ENCODE measurements at places on chromosomes 13 and 19. TPM values are rescaled to one million over a fixed set of nuclear protein-coding genes. Genes with fewer than 3 reads are reported as not detected.

Gene ASF1B
- 26.8 TPM for total RNA-seq

Gene METTL21C
- not detected for total RNA-seq

Gene IRGC
- total RNA-seq, result not detected

Gene NXNL1
- not detected for total RNA-seq

Gene RAB20
- 1.3 TPM for total RNA-seq

Gene MUC16
- under 0.01 TPM for total RNA-seq

Gene SLC5A5
- total RNA-seq, result not detected

Gene TUBGCP3
- total RNA-seq, result 29.6 TPM

Gene KLF16
- total RNA-seq, result 9.5 TPM

Gene CEACAM8
- not detected for total RNA-seq

Gene ZNF575
- total RNA-seq, result not detected

Gene ICAM4
- total RNA-seq, result 0.85 TPM

Gene GNG8
- total RNA-seq, result not detected

Gene CNFN
- not detected for total RNA-seq

Gene IGSF23
- not detected for total RNA-seq

Gene ZNF724
- total RNA-seq, result 8.7 TPM

Gene FXYD1
- not detected for total RNA-seq

Gene SLC7A10
- 0.17 TPM for total RNA-seq

Gene CCDC159
- total RNA-seq, result 10.4 TPM

Gene KIR2DL4
- not detected for total RNA-seq

Gene FFAR3
- not detected for total RNA-seq

Gene ZNF813
- total RNA-seq, result 5.3 TPM

Gene DMKN
- 0.34 TPM for total RNA-seq

Gene STAP2
- 36.6 TPM for total RNA-seq

Gene FUZ
- total RNA-seq, result 19.2 TPM

Gene GFY
- not detected for total RNA-seq

Gene LAIR2
- not detected for total RNA-seq

Gene ZNF90
- 0.84 TPM for total RNA-seq

Gene LRFN3
- total RNA-seq, result 3.6 TPM

Gene INSR
- 76.2 TPM for total RNA-seq

Gene ZBTB45
- 9.3 TPM for total RNA-seq

Gene C5AR1
- not detected for total RNA-seq

Gene IFT88
- total RNA-seq, result 11.2 TPM

Gene LRRC63
- 0.09 TPM for total RNA-seq

Gene PEAK3
- 0.19 TPM for total RNA-seq

Gene TEX30
- total RNA-seq, result 35.7 TPM

Gene GGN
- total RNA-seq, result 0.34 TPM

Gene XRCC1
- total RNA-seq, result 16.8 TPM

Gene CLDND2
- total RNA-seq, result not detected

Gene RGCC
- 174 TPM for total RNA-seq

Gene PROZ
- total RNA-seq, result 0.17 TPM

Gene ZNF738
- total RNA-seq, result 4.1 TPM

Gene HNRNPUL1
- 171 TPM for total RNA-seq

Gene ZNF229
- 14.6 TPM for total RNA-seq

Gene CD37
- total RNA-seq, result not detected

Gene SHC2
- 11.3 TPM for total RNA-seq
